ENCODE measurements at places on chromosomes 7 and 10. TPM values are rescaled to one million over a fixed set of nuclear protein-coding genes. Genes with fewer than 3 reads are reported as not detected.

Gene GNAT3
- polyA plus RNA-seq, result not detected

Gene RPEL1
- not detected for polyA plus RNA-seq

DNA sequence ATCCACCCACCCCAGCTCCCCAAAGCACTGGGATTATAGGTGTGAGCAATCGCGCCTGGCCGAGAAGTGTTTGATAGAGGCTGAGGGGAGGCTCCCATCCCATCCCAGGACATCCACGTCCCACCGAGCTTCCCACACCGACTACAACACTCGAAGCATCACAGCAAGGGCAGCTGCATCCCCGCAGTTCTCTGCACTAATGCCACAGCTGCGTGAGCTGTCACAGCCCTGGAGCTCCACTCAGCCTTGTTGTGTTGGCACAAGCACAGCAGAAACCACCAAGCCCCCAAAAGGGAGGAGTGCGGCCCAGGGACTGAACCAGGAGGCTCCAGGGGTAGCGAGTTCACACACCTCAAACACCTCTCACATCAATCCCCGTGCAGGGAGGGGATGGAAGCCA is 121.6 kb downstream of the DIP2C start:
- DNase-seq, result no peak

- no peak for DNase-seq
Observed at GRCh38 chr7:75715864-75716263, 22.9 kb downstream of the HIP1 start.

Gene HOXA7
- polyA plus RNA-seq, result 10.2 TPM

GRCh38 chr10:117541405-117541908 is 1.1 kb upstream of the EMX2 start:
- peak; percentile 86 for DNase-seq

DNA sequence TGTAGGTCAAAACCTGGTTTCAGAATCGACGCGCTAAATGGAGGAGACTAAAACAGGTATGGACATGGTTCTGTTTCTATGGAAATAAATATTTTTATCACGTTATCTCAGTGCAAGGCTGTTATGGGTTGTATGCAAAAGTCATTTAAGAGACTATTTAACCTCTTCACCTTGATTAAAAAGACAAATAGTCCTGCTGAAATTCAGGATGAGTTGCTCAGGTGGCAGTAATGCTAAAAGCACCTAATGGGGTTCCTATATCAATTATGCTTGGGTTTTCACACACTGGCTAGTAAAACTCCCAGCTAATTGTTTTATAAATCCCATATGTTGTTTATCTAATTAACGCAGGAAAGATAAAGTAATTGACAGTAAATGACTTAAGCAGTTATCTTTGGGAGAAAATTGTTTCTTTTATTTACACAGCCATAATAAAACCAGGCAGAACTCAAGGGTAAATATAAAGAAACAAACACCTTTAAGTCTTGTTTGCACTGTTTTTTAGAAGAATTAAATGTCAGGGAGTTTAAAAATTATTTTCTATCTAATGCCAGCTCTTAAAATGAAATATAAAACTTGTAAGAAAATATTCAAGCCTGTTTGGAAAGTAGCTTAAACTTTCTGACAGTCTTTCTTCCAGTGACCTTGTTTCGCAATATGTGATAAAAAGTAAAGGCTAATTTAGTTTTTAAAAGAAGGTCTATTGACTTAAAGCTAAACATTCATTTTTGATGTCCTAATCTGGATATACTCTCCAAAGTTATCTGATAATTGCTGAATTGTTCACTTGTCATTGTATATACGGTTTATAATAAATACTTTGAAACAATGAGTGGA is 3.2 kb downstream of the HHEX start:
- no peak for DNase-seq

DNA sequence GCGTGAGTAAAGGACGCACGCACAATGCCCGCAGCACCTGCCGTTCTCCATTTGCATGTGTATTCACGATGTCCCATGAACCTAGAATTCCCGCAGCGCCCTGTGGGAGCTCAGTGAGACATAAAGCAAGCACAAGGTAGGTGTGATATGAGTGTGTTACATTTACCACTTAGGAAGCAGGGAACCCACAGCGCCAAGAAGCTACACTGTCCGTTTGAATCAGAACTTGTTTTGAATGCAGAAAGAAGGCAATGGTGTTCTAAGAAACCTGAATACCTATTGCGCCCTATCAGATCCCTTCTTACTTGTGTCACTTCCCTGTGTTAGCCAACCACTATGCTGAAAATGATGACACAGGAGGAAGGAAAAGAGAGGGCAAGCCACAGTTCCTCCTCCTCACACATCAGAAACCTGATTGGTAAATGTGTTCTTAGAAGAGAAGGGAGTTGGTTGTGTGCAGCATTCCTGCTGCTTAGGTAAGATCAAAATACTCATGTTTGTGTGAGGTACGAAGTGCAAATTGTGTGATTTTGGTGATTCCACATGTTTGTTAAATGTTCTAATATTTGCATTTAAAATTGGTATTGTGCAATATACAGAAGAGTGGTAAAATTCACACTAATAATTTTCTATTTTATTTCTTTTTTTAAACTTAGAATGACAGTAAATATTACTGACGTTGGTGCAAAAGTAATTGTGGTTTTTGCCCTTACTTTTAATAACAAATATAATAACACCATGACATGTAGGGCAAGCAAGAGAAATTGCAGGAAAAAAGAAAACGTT is 185.4 kb downstream of the SEC23IP start:
- DNase-seq, result no peak

DNA sequence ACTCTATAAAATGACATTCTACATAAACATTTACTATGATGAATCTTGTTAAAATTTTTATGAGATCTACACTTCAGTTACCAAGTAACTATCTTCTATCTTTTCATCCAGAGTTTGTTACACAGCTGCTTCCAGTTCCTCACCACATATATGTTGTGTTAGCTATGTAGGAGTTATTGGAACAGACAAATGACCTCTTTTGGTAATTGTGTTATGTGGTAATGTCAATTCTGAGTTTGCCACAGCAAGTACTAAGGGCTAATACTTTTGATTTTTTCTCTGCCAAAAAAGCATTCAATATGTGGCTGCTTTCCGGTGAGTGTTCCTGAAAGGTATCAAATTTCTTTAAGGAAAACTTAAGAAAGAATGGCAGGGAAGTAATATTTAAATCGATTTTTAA is 573.9 kb upstream of the PCDH15 start:
- no peak for DNase-seq

- no peak for DNase-seq
Observed at GRCh38 chr7:2309889-2310331, 4.3 kb downstream of the SNX8 start.

DNA sequence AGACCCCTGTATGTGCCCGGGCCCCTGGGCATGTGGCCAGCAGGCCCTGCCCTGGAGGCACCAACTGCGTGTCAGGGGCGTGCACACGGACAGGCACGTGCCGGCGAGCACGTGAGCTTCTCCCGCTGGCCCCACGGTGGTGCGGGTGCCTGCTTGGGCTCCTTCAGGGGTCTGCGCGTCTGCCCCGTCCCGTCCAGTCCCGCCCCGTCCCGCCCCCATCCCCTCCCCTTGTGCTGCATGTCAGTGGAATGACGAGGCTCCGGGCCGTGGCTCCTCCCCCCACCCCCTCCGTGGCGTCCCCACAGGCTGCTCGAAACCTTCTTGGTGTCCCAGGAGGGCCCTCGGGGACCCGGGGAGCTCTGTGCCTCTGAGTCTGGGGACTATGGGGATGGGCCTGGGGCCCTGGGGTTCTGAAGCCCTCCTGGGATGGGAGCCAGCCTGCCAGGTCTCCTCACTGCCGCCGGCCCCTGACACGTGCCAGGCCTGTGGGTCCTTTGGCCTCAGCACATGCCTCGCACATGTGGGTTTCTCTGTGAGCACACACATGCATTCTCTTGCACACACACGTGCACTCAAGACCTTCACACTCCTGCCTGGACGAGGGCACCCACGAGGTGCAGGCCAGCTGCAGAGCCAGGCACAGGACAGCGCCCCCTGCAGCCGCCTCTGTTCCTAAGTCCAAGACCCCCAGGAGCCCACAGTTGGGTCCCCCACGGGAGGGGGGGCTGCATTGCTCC is 27.5 kb upstream of the AMZ1 start:
- DNase-seq, result no peak

DNA sequence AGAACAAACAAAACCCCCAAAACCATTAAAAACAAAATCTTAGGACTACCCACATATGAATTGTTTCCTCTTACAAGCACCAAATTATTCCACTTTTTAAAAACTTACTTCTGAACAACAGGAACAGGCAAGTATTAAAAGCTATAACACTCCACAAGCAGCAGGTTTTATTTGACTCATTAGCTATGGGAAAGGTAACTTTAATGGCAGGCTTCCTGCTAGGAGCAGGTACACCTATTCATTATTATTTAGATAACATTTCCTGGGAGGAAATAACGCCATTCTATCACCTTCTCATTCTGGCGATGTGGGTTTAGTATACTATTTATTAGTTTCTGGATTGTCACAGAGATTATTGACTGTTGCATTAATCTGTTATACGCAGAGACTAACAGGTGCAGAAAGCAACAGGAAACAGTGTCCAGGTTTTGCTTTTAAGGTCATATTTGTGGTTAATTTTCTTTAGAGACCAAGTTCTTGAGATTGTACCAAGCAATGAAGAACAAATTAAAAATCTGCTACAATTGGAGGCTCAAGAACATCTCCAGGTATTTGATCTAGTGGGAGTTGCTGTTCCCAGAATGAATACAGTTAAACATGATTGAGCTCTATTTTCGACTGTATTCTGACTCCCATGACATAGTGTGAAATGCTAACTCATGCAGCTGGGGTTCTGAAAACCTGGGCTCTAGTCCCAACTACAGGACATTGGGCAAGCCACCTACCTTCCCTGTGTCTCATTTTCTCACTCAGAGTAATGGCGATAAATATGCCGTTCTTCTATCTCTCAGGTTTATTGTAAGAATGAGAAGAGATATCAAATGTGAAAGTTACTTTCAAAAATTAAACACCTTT is 2.0 kb downstream of the CPA2 start:
- no peak for DNase-seq

DNA sequence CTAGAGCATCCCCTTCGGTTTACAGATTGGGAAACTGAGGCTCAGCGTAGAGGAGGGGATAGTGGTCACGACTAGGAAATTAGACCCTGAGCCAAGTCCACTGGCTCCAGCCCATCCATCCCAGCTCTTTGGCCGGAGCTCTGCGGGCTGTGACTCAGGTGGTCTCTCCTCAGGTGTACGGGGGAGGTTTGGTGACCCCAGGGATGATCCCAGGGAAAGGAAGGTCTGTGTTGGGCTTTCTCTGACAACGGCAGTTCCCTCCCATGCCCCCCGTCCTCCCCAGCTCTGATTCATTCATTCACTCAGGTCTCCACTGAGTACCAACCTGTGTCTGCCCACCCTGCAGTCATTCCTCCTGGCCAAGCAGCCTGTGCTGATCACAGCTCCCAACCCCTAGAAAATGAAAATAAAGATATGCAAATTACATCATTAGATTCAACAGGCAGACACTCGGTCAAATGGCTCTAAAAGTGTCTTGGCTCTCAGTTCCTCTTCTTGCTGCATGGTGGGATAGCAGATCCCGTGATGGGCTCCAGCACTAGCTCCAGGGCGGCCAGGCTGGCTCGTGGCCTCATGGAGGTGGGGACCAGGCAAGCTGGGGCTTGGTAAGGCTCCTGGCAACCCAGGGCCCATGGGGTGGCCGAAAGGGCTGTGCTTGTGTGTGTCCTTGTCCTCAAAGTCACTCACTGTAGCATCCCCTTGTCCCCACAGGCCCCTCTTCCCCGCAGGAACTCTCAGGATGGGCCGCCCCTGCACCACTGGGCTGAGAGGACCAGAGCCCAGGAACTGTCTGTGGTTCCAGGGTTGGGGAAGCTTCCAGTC is 37.8 kb downstream of the CLRN3 start:
- DNase-seq, result no peak

DNA sequence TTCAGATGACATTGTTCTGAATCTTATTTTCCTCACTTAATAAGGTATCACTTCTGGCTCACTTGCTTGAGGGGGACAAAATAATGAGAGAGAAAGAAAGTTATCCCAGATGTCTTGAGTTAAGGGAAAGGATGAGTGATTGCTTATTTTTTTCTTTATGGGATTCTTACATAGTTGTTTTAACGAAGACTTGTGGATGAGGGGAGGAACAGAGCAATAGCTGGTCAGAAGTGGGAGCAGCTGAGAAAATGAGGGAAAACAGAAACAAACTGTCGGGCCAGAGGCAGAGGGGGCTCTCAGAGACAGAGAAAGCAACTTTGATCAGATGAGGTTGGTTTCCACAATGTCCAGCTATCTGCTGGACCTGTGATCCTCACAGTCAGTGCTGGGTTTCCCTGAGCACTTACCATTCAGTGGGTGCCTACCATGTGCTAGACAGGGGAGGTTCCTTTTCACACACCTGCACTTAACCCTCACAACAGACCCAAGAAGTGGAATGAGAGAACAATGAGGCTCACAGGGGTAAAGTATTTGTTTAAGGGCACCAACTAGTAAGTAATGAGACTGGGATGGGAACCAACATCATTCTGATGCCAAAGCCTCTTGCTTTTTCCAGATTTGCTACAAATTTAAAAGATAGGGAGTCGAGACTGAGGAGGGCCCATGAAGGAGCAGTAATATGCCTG is 64.2 kb downstream of the BICC1 start:
- DNase-seq, result no peak

DNA sequence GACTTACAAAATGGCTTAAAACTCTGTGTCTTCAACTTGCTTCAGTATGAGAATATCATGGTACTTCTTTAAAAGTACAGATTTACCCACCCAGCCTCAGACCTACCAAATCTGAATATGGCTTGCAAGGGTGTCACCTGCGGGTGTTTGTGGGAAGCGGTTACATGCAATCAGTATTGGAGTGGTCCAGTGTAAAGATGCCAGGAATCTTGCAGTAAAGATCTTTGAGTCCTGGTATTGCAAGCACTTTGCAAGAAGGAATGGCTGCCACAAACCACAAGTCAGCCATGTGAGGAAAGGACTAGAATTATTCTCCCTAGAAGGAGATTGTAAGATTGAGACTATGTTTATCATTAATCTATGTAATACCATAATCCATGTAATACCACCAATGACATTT is 115.1 kb downstream of the PON1 start:
- DNase-seq, result no peak

- DNase-seq, result no peak
Observed at GRCh38 chr10:11429439-11430052, 181.9 kb downstream of the USP6NL start.

Gene ZNF425
- polyA plus RNA-seq, result 1.4 TPM

DNA sequence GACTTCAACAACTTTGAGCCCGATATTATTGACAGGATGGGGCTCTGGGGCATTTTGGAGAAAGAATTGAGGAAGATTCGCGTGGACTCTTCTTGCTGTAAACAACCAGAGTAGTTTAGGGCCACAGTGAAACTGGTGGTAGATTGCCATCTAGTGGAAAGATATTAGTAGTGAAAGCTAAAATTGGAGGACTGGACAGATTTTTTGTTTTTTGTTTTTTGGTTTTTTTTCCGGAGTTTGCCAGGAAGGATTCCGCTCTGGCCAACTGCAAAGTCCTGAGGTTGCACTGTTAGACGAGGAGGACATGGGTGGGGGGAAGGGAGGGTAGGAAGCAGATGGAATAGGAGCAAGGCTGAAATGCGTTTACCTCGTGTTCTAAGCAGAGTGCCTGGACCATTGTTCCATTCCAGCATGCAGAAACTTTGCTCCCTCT is 11.7 kb downstream of the NOBOX start:
- no peak for DNase-seq

GRCh38 chr7:42128703-42129102 is 108.3 kb downstream of the GLI3 start:
- no peak for DNase-seq

- no peak for DNase-seq
Observed at GRCh38 chr10:7968510-7969112, 85.9 kb upstream of the GATA3 start.
